Pulmonary artery endothelial cell (primary cell): ENCODE measurements at places on chromosomes 12 and 14. TPM values are rescaled to one million over a fixed set of nuclear protein-coding genes. Genes with fewer than 3 reads are reported as not detected.

The PZP gene
- 0.14 and 0.40 TPM in 2 replicates for total RNA-seq

The TMCC3 gene
- 19.9 and 30.7 TPM in 2 replicates for total RNA-seq

The GPX2 gene
- total RNA-seq: not detected in 2 replicates

The CISTR gene
- total RNA-seq: not detected in 2 replicates

The RPL10L gene
- not detected in 2 replicates for total RNA-seq

The RD3L gene
- total RNA-seq: not detected in 2 replicates

The HECTD4 gene
- 12.2 and 20.8 TPM in 2 replicates for total RNA-seq

The SLC7A8 gene
- 0.46 and 0.78 TPM in 2 replicates for total RNA-seq

The NRL gene
- 0.33 and 0.56 TPM in 2 replicates for total RNA-seq

The TBX3 gene
- total RNA-seq: 0.20 and 0.81 TPM in 2 replicates

The TTC9 gene
- total RNA-seq: 0.07 and 0.13 TPM in 2 replicates

The SLC35E3 gene
- total RNA-seq: 4.5 and 8.0 TPM in 2 replicates

The FAR2 gene
- total RNA-seq: 36.1 and 64.4 TPM in 2 replicates

The SIVA1 gene
- total RNA-seq: 87.3 and 95.4 TPM in 2 replicates

The SLCO1B1 gene
- not detected in 2 replicates for total RNA-seq

The GPRC5A gene
- 10.4 and 15.1 TPM in 2 replicates for total RNA-seq

The TSPAN19 gene
- 0.07 and 0.14 TPM in 2 replicates for total RNA-seq

The GPR135 gene
- 0.66 and 0.99 TPM in 2 replicates for total RNA-seq

The CMA1 gene
- not detected in 2 replicates for total RNA-seq

The RACGAP1 gene
- 49.2 and 84.9 TPM in 2 replicates for total RNA-seq

The MDM1 gene
- total RNA-seq: 7.8 and 11.0 TPM in 2 replicates

The TAS2R31 gene
- 2.6 and 3.2 TPM in 2 replicates for total RNA-seq

The KLRD1 gene
- 0.20 and 0.32 TPM in 2 replicates for total RNA-seq

The NELL2 gene
- total RNA-seq: 0.20 TPM in 1 of 2 replicates, not detected in the other

The MUCL1 gene
- not detected in 2 replicates for total RNA-seq

The RFC5 gene
- 21.7 and 28.2 TPM in 2 replicates for total RNA-seq

The GRIP1 gene
- 0.14 TPM in 1 of 2 replicates, not detected in the other for total RNA-seq

The FZD10 gene
- not detected in 2 replicates for total RNA-seq

The OAS3 gene
- 8.4 and 31.0 TPM in 2 replicates for total RNA-seq

The TGFB3 gene
- 2.6 and 3.1 TPM in 2 replicates for total RNA-seq

The HHIPL1 gene
- 2.2 and 4.3 TPM in 2 replicates for total RNA-seq
